ENCODE measurements at places on chromosomes 11 and 22.

- no peak for DNase-seq
Observed at GRCh38 chr22:32764330-32765131, 37.0 kb upstream of the TIMP3 start.

GRCh38 chr11:75151346-75152047 lies 590 bp downstream of the SLCO2B1 start:
- DNase-seq = no peak

- DNase-seq = no peak
Observed at GRCh38 chr11:134800130-134800529, 388.1 kb upstream of the B3GAT1 start.

DNA sequence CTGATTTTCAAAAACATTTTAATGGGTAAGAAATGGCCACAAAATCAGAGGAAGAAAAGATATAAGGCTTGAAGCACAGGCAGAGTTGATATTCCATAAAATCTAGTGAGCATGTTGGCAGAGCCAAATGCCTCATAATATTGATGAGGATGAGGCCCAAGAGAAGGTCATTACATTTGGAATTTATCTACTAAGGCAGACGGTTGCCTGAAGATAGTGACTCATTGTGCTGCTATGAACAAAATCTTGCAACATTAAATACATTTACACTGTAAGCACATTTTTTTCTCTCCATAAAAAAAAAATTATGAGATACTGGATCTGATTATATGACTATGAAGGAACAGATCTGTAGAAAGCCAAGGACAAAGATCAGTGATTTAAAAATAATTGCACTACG lies 881.4 kb upstream of the CHORDC1 start:
- no peak for DNase-seq

- DNase-seq = no peak
Observed at GRCh38 chr11:123587559-123587958, 66.9 kb downstream of the SCN3B start.

DNA sequence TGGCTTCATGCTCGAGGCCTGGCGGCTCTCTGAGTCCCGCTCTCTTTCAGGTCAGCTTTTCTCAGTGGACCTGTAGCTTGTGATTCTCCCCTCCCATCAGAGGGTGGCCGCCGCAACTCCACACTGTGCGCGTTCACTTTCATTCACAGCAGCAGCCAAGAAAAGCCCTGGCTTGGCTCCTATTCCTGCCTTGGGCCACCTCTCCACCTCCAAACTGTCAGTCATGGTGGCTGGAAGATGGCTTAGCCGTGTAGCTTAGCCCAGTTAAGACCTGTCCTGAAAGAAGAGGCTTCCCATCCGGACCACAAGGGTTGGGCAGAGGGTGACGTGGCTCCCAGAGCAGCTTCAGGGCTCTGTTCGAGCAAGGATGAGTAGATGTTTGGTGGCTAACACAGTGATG lies 125.5 kb downstream of the TBC1D22A start:
- DNase-seq = no peak

GRCh38 chr11:64911142-64911541 lies 5.9 kb downstream of the ATG2A start:
- no peak for DNase-seq

GRCh38 chr11:48880021-48880441 lies 103.7 kb downstream of the TRIM51G start:
- no peak for DNase-seq

GRCh38 chr11:134261626-134262488 lies 8.5 kb downstream of the ACAD8 start:
- DNase-seq = no peak

DNA sequence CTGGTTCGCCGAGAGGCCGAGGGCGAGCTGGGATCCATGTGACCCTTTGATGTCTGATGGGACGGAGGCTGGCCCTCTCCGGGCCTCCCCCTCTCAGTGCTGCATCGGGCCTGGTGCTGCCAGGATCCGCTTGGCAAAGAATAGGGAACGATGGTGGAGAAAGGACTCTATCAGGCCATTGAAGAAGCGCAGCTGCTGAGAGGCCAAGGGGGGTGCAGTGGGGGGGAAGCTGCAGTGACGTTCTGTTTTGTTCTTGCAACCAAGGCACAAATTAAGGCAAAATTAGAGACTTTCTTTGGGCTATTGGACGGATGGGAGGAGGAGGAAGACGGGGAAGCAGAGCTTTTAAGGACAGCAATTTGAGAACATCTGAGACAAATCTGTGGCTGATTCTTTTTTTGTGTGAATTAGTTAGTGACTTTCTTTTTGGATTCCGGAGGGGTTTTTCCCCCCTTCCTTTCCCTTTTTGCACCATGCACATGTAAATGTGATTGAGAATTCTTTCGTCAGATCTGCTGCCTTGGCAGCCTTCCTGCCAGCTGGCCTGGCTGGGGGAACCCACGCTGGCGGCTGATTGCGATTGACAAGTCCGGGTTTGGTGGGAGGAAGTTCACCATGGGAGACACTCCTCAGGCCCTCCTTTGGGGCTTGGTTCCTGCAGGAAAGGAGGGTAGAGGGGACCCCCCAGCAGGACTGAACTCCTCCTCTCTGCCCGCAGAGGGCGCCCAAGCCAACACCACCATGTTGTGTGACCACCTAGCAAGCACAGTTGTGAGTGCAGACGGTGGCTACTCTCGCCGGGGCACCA lies 214.6 kb downstream of the NTM start:
- DNase-seq = no peak

DNA sequence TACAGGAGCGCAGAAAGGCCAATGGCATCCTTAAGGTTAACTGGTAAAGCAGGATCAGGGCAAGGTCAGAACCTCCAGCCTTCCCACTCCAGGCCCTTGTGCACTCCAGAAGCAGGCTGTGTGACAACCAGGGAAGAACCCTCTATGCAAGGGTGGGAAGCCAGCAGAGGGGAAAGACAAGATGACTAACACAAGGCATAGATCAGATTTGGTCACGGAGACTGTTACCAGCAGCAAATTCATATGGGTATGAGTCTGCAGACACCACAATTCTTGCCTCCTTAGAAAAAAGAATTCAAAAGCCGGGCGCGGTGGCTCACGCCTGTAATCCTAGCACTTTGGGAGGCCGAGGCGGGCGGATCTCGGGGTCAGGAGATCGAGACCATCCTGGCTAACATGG lies 39.8 kb upstream of the MTNR1B start:
- DNase-seq = no peak

- DNase-seq = no peak
Observed at GRCh38 chr11:27447288-27448183, 25.1 kb downstream of the LGR4 start.

GRCh38 chr11:4433856-4434255 lies 15.2 kb upstream of the OR52K2 start:
- no peak for DNase-seq

DNA sequence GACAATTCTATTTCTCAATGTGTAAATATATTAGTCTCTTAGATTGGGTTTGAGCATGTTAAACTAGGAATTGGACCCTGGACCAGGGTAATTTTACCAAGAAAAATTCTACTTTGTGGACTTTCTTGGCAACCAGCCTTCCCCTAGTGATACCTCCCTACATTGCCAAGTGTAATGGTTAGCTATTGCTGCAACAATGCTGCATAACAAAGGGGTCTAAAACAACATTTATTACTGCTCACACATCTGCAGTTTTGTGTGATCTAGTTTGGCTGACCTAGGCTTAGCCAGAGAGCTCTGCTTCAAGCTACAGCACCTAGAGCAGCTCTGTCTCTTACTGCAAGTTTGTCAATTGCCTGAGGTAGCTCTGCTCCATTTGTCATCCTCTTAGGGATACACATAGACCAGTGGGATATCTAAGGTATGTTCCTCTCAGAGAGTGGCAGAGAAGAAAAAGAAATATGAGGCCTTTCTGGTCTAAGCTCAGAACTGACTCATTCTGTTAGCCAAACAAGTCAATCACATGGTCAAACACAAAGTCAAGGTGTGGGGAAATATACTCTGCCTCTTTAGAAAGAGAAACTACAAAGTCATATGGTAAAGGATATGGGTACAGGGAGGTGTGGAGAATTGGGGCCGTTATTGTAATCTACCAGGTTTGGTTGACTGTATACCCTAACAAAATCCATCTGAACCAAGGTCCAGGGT lies 2.0 kb upstream of the LAYN start:
- no peak for DNase-seq

GRCh38 chr11:107682171-107682570 lies 29.7 kb downstream of the SLN start:
- no peak for DNase-seq

DNA sequence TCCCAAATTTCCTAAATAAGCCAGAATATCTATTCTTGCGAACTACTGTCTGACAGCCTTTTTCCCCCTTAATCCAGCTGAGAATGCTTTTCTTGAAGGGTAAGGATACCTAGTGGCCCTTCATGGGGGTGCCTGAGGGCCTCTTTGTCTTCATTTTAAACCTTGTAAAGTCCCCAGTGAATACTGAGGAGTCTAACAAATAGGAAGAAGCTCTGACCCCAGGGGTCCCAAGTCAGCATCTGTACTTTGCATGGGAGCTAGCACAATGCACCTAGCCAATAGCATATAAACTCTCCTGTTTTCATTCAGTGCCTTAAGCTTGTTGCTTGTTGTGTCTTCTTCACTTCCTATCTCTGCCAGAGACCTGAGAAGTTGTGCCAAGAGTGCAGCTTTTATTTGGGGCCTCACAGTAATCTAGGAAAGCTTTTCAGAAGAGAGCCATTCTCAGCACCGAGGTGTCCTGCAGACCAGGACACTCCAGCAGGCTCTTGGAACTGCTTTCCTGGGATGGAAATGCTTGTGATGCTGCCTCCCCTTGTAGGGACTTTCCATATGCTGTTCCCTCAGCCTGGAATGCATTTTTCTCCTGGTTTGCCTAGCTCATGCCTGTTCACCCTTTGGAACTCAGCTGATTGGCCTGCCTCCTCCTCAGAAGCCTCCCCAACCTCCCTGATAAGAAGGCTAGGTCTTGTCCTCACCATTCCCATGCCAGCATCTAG lies 37.2 kb downstream of the BMAL1 start:
- no peak for DNase-seq

- DNase-seq = no peak
Observed at GRCh38 chr22:44206696-44207095, 26.0 kb downstream of the PARVG start.

DNA sequence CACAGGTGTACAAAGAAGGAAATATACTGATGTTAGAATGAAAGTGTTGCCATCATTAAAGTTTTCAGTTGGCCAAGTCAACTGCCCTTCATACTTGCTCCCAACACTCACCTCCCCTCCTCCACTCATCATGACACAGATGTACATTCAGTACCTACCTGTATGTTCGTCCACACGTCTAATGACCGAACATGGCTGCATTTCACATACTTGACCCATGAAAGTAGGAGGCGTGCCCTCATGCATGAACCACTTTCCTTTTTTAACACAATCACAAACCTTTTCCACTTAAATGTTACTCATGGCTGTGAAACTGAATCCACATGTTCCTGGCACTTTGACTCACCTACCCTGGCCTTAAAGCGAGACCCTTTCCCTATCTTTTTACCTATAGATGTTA lies 3.2 kb upstream of the BUD13 start:
- no peak for DNase-seq

GRCh38 chr11:130636722-130637464 lies 188.4 kb downstream of the ADAMTS15 start:
- DNase-seq = peak; percentile 92

DNA sequence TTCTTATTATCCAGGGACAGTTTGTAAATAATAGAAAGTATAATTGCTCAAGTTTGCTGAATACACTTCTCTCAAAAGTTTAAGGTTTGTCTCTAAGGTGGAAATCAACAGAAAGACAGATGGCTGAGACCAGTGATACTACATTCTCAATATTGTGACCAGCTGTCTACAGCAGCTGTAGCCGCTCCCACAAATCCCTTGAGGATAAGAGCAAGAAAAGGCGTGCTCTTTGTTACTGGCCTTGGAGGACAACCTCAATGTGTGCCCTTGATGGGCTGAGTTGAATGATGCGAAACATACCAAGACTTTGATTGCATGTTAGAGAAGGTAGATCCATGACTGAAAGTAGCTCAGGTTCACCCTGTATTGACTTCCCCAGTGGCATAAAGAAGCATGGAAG lies 6.1 kb downstream of the OR6M1 start:
- DNase-seq = no peak

DNA sequence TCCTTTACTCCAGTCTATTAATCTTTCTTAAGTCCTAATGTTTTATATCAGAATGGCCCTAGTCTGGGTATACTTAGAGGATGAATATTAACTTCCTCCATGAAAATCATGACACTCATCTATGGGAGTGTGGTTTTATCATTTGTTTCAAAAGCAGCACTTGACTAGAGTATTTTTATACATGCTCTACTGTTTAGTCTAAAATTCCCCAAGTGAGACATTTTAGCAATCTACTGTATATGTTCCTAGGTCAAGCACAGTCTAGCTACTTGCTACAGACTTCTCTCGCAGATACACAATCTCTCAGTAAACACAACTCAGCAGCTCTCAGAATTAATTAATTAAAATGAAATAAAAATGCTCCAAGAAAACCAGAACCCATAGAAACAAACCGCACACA lies 2.9 kb upstream of the HBB start:
- no peak for DNase-seq

DNA sequence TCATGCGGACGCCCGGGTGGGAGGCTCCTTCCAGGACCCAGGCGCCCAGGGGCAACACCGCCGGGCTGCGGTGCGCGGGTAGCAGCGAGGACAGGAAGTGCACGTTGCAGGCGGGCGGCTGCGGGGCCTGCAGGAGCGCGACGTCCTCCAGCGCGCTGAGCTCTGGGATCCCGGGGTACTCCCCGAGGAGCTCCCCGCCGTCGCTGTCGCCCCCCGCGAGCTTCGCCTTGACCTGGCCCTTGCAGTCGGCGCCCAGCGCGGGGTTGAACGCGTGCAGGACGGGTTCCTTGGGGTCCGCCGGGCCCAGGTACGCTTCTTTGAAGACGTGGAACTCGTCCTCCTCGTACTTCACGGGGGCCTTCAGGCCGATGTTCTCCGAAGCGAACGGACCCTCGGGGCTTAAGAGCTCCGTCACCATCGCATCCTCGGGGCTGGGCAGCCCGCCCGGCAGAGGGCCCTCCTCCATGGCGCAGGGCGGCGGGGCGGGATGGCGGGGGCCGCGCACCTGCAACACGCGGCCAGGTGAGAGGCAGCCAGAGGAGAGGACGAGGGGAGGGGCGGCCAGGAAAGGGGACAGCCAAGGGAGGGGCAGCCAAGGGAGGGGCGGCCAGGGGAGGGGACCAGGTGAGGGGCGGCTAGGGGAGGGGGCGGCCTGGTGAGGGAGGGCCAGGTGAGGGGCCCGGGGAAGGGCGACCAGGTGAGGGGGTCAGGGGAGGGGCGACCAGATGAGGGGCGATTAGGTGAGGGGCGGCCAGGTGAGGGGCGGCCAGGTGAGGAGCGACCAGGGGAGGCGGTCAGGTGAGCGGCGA lies 921 bp downstream of the TESMIN start:
- DNase-seq = no peak

- peak; percentile 75 for DNase-seq
Observed at GRCh38 chr11:27234043-27234668, 128.9 kb downstream of the CCDC34 start.

- DNase-seq = no peak
Observed at GRCh38 chr22:37379085-37379484, 48.2 kb downstream of the ELFN2 start.

- no peak for DNase-seq
Observed at GRCh38 chr11:78295991-78296930, 107.5 kb downstream of the USP35 start.
